ENCODE measurements at places on chromosomes 13 and 19.

DNA sequence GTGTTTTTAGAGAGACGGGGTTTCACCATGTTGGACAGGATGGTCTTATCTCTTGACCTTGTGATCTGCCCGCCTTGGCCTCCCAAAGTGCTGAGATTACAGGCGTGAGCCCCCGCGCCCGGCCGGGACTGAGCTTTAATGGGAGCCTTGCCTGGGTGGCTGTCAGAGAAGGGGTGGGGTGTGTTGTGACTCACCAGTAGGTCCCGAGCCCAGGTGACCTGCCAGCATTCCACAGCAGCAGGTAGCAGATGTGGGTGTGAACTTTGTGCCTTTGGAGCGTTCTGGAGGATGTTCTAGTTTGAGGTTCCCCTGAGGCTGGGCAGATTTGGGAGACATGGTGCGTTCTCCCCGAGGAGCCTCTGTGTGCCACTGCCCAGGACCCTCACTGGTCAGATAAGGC lies 7.1 kb upstream of the EPN1 start:
- no peak for DNase-seq

DNA sequence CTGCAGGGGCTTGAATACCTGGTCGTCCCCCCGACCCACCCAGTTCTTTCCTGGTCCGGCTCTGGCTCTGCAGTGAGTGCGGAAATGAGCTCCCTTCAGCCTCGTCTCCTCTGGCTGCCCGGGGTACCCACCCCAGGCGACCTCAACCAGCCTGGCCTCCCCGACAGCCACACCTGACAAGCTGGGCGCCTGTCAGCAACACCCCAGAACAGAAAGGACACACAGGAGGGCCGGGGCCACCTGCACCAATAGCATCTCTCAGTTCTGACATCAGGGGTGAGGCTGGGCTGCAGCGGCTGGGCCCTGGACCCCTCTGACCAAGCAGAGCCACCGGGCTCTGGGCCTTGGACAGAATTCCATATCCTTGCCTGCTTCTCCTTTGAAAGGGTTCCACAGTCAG lies 19.7 kb downstream of the SUGP1 start:
- no peak for DNase-seq

- no peak for DNase-seq
Measured at GRCh38 chr13:40800559-40800958, 11.1 kb downstream of the SLC25A15 start.

- DNase-seq, result no peak
Measured at GRCh38 chr13:58949646-58950045, 1214.1 kb downstream of the DIAPH3 start.

GRCh38 chr13:27708325-27708724 lies 84.0 kb upstream of the GSX1 start:
- no peak for DNase-seq

- no peak for DNase-seq
Measured at GRCh38 chr19:43584484-43584883, 8.9 kb downstream of the PINLYP start.

DNA sequence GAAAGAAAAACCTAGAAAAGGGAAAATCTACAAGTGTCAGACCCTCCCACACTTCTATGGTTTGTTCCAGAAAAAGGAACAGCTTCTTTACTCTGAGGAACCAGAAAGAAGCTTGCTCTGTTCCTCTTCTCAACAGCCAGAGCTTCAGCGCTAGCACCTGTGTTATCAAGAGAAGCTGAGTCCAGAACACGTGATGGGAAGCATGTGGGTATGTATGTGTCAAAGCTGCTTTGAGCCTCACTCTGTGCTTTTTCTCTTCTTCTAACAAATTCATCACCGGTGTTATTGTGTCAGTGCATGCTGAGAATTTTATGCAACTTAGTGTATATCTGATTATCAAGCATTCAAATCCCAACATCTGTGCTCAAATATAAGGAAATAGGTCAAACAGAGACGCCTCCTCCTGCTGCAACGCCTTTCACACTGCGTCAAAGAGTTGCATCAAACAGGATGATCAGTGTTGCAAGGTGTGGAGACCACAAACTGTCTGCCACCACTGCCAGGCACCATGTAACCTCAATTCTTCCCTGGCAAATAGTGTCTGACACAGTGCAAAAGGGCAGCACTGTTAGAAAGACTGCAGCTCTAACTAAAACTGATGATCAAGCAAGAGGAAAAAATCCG lies 83.9 kb downstream of the LRRC63 start:
- DNase-seq, result no peak

GRCh38 chr13:102724923-102725322 lies 30.1 kb upstream of the METTL21C start:
- DNase-seq, result no peak

DNA sequence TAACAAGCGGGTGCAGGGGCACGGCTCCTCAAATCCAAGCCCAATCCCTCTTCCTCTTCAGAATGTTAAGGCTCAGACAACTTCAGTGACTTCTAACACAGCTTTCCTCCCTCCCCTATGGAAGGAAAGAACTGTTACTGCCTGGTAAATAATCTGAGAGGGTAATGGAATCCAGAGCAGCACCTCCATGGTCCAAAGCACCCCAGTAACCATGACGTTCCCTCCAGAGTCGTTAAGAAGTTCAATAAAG lies 969 bp downstream of the AKT2 start:
- no peak for DNase-seq

DNA sequence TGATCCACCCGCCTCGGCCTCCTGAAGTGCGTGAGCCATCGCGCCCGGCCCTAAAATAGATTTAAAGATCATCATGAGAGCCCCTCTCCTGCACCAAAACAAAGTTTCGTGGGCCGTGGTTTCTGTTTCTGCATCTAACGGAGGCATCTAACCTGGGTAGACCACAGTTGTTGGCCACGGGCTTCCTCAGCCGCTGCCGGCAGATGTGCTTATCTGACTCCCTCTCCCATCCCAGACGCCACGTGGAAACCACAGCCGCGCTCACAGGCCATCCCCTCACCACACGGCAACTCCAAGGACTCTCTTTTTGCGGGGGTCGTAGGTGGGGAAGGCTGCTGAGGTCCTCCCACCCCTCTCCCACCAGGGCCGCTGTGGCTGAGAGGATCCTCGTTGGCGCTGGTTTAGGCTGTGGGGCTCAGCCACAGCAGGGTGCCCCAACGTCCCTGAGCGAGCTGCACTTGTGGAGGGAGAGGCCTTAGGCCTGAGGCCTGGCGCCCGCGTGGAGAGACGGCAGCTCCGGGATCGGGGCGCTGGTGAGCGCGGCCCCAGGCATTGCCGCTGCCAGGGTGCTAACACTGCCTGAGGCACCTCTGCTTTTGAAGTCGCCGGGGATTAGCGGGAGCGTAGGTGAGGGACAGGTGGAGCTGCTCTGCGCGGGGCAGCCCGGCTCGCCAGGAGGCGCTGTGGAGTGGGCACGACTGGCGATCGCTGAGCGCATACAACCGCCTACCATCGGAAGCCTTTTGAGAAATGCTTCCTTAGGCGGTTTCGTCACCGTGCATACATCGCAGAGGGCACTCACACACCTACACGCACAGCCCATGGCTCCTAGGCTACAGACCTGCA lies 8.9 kb downstream of the ZSCAN1 start:
- no peak for DNase-seq

DNA sequence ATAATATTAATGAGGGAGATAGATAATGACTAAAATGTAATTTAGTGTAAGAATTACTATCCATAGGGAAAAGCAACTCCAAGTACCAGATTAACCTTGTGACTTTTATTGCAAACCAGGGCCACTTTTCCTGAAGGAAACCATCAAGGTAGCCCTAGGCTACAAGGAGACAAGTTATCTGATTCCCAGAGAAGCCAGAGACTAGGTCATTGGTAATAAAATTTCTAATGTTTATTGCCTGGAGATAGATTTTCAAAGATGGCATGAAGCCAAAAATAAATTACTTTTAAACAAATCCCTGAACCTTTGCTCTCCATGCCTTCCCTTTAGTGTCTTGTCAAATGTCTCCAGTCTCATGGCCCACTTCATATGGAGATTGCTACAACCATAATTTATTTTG lies 610.1 kb upstream of the SLC10A2 start:
- DNase-seq, result no peak

- no peak for DNase-seq
Measured at GRCh38 chr13:39612023-39612637, 9.1 kb upstream of the LHFPL6 start.

- no peak for DNase-seq
Measured at GRCh38 chr19:33639035-33639681, 17.4 kb downstream of the CHST8 start.

DNA sequence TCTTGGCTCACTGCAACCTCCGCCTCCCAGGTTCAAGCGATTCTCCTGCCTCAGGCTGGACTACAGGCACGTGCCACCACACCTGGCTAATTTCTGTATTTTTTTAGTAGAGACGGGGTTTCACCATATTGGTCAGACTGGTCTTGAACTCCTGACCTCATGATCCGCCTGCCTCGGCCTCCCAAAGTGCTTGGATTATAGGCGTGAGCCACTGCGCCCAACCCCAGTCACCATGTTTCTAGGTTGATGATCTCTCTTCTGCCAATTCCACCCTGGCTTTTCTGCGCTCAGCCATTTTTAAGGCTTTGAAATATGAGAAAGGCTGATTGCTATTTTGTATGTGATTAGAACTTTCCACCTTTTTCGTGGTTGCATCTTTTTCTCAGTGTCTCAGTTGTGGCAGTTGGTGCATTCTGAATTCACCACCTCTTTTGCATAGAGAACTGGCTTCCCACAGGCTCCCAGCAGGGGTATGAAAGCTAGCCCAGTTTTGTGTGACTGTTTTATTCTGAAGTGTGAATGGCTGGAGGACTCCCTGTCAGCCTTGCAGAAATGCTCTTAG lies 15.5 kb downstream of the CEACAM1 start:
- DNase-seq, result no peak

- no peak for DNase-seq
Measured at GRCh38 chr13:92537471-92537870, 689.1 kb upstream of the GPC6 start.

DNA sequence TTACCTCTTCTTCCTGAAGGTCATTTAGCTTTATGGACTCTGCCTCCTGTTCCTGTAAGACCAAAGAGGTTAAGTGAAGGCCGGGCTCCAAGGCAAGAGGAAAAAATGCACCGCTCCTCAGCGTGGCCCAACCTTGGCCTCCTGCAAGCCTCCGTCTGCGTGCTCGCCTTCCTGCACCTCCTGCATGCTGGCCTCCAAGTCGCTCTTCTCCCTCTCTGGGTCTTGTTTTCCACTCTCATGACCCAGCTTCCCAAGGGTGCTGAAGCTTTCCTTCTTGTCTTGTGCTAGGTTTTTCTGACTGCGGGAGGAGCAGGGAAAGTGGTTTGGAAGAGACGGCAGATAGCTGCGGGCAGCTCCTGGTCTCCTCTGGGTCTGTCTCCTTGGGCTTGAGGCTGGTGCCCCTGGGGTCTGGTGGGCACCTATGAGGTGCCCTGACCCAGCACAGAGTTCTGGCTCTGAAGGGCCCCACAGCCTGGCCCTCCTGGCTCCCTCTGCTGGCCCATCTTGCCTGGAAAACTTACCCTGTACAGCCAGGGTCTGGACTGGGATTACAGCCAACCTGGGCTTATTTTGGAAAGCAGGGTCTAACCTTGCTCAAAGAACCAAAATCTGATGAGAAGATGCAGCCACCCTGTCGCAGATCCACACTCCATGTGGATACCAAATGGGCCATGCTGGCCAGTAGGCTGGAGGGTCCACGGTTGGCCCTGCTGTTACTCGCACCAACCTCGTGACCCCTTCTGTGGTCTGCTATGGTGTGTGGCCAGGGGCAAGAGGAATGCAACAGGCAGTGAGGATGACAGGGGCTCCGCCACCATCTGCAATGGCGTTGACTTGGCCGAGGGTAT lies 5.2 kb downstream of the C13orf46 start:
- DNase-seq, result no peak

DNA sequence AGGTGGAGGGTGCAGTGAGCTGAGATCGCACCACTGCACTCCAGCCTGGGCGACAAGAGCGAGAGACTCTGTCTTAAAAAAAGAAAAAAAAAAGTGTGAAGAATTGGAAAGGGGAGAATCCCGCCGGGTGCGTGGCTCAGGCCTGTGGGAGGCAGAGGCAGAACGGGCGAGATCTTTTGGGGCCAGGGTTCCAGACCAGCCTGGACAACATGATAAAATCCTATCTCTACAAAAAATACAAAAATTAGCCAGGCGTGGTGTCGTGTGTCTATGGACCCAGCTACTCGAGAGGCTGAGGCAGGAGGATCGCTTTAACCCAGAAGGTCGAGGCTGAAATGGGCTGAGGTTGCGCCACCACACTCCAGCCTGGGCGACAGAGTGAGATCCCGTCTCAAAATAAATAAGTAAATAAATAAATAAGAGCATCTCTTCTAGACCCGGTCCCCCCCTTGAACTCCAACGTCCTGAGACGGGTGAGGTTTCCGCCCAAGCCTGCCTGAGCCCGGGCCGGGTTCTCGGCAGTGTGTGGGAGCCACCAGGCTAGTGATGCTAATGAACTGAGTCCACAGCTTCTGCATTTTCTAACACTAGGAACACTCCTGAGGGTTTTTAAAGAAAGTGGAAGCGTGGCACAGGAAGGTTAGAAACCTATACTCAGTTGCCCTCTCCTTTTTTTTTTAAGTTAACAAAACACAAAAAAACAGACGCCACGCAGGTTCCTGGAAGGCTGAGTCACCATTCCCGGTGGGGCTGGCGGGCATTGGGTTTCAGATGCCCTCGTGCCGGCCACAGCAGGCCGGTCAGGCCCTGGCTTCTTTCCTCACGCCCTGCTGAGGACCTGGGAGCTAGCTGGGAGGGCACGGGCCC lies 22.0 kb downstream of the GPX4 start:
- no peak for DNase-seq

DNA sequence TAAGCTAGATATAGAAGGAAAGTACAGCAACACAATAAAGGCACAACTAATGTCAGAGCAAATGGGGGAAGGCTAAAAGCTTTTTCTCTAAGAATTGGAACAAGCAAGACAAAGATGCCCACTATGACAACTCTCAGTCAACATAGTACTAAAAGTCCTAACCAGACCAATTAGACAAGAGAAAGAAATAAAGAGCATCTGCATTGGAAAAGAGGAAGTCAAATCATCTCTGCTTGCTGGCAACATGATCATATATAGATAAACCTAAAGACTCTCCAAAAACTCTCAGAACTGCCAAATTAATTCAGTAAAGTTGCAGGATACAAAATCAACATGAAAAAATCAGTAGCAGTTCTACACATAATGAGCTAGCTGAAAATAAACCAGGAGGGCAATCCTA lies 542.0 kb downstream of the DIAPH3 start:
- no peak for DNase-seq

DNA sequence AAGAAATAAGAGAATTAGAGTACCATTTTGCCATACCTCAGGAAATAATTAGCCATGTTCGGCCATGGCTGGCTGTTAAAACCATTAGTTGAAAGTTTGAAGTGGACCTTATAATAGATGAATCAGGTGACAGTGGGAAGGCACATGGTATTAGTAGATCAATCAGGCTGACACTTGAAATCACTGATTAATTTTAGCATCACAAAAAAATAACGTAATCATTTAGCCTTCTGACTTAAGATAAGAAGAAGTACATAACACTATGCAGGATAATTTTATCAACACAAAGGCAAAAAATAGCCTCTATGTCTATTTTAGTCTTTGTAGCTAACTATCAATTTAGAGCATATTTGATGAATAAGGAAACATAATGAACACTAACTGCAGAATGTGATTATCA lies 615.5 kb downstream of the PCDH17 start:
- no peak for DNase-seq

- DNase-seq, result no peak
Measured at GRCh38 chr19:18735752-18736151, 52.3 kb downstream of the CRTC1 start.

All from GOT3 (cell line).